IPS DF 6.9 (cell line): ENCODE measurements at places on chromosomes 16 and 17.

DNA sequence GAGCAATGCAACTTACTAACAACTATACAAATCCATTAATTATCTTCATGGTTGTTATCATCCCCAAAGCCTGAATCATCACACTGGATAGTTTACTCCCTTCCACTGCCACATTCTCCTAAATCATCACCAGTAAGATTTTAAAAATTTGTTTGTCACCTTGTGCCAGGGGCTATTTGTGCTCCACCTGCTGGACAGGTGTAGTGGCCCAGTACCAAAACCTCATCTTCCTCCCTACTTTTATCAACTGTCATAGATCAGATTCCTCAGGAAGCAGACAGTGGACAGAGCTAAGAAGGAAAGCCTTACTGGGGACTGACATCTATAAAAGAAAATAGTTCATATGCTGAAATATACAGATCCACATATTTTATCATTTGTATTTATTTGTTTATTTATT lies 280.4 kb downstream of the CDH11 start:
- no peak for DNase-seq

GRCh38 chr16:85569615-85570212 lies 43.4 kb upstream of the GSE1 start:
- no peak for DNase-seq

DNA sequence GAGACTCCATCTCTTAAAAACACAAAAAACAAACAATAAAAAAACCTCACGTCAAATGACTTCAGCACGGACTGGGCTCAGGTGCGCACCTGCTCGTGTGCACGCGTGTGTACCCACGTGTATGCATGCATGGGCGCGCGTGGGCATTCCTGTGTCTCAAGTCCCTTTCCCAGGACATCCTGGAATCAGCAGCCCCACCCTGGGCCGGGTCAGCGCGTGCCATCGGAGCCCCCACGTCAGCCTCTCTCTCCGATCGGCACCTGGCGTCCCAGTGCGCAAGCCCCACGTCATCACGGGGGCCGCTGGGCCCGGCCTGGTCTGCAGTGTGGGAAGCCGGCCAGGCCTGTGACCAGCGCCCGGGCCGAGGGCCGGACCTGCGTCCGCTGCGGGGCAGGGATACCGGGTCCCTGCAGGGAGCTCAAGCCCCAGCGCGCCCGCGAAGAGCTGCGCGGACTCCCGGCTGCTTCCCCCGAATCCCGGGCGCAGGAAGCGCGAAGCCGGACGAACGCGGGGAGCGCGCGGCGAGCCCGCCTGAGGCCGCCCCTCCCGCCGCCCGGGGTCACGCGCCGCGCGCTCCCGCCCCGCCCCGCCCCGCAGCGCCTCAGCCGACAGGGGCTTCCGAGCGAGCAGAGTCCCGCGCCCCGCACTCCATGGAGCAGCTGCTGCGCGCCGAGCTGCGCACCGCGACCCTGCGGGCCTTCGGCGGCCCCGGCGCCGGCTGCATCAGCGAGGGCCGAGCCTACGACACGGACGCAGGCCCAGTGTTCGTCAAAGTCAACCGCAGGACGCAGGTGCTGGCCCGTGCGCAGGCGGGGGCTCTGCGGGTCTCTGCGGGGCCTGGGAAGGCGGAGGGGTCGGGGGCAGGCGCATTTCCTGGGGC lies at the start of gene FN3K:
Gene FN3K, plus strand, starts transcription at position 629 of the 880 bp plus-strand sequence. Its CDS starts 22 bp downstream, at position 651.
- DNase-seq = no peak

DNA sequence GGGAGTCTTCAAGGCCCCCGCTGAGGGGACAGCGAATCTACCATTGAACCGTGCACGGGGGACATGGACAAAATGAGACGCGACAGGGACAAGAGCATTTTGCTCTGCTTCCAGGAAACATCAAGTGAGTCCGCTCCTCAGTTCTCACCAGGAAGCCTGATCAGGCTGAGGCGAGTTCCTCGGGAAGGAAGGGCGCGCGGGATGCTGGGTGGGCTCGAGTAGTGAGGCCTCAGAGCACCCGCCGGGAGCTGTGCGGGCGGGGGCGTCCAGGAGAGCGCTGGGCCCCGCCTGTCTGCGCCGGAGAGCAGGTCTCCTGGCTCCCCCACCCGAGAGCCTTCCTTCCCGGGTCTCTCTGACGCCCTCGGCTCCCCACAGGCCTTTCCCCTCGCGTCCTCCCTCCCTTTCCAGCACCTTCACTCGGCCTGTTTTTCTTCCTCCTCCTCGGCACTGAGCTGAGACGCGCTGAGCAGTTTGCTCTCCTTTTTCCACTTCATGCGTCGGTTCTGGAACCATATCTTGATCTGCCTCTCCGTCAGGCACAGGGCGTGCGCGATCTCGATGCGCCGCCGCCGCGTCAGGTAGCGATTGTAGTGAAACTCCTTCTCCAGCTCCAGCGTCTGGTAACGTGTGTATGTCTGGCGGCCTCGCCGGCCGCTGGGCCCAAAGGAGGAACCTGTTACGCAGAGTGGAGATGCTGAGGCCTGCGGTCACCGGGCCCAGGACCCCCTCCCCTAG lies 2.6 kb upstream of the HOXB5 start:
- no peak for DNase-seq

GRCh38 chr17:64492481-64493109 lies 4.3 kb downstream of the POLG2 start:
- DNase-seq = no peak

GRCh38 chr17:42221886-42222745 lies 27.8 kb upstream of the GHDC start:
- DNase-seq = peak; percentile 55

- DNase-seq = no peak
These were observed 72.7 kb upstream of the MYOCD start for GRCh38 chr17:12592941-12593340.

- DNase-seq = no peak
These were observed 143.0 kb downstream of the SALL1 start for GRCh38 chr16:51008037-51008436.

DNA sequence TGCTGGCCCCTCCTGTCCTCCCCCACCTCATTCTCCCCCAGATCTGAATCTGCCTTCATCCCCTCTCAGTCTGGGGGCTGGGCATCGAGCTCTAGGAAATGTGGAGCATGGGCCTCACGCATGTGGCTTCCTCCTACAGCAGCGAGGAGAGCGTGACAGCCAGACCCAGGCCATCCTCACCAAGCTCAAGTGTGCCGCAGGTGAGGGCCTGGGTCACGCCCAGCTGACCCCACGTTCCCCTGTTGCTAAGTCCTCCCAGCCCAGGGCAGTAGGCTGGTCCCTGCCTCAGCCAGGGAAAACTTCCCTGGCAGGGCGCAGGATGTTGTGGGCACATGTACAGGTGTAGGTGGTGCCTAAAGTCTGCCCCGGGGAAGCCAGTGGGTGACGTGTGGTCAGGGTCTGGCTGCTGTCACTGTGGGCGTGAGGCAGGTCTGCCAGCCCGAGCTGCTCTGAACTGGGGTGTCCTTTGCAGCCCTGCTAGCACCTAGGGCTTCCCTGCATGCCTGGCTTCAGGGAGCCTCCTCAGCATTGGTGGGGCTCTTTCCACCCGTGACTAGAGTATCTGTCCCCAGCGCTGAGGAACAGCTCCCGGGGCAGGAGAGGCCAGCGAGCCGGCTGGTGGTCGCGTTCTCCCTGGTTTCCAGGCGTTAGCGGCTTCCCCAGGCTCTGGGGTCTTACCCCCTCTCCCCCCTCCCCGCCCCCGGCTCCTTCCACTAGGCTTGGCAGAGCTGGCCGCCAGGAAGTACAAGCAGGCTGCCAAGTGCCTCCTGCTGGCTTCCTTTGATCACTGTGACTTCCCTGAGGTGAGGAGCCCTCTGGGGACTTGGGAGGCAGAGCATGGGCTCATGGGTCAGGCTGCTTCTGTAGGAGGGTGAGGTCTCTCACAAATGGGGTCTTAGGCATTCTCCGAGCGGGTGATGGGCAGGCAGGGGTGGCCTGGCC lies 3.6 kb downstream of the GPS1 start:
- DNase-seq = no peak

DNA sequence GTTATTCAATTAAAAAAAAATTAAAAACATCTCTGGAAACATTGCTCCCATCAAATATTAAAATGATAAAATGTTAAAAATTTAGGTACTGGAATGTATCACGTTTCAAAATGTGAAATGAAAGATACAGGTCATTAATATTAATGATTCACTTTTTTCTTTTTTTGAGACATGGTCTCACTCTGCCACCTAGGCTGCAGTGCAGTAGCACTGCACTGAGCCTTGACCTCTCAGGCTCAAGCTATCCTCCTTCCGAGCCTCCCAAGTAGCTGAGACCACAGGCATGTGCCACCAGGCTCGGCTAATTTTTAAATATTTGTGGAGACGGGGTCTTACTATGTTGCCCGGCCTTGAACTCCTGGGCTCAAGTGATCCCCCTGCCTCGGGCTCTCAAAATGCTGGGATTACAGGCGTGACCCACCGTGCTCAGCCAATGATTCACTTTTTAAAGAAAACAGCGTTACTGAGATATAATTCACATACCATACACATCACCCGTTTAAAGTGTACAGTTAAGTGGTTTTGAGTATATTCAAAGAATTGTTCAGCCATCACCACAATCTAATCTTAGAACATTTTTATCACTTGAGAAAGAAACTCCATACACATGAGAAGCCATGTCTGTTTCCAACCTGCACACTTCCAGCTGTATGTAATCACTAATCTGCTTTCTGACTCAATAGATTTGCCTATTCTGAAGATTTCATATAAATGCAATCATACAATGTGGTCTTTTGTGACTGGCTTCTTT lies 19.1 kb upstream of the NETO2 start:
- no peak for DNase-seq

- no peak for DNase-seq
These were observed 49.2 kb upstream of the CBFA2T3 start for GRCh38 chr16:89026121-89026612.

DNA sequence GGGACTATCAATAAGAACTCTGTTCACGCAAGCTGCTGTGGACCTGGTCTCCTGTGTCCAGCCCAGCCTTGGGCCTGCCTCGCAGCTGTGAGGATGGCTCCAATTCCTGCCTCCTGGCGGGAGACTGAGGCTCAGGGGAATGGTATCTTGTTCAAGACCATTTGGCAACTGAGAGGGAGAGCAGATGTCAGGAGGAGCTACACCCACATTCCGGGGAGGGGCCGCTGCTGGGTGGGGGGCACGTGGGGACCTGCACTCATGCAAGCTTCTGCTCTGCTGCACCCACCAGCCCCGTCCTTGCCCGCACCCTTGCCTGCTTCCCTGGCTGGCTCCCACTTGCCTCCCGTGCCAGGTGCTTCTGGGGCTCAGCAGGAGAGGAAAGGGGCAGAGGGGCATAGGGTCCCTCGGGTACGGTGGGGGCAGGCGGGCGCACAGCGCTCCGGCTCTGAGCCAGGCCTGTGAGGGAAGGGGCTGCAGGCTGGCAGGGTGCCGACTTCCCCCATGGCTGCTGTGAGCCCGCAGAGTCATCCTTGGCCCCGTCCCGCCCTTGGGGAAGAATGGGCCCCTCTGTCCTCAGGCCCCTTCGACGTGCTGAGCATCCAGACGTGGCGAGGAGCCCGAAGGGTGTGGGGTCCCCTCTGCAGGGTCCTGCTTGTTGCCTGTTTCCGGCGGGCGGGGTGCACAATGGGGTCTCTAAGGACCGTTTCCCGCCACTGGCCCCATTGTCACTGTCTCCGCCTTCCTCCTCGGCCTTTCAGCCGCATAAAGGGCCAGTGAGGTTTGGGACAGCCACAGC lies 2.7 kb downstream of the METRN start:
- DNase-seq = no peak

- DNase-seq = no peak
These were observed 514.6 kb downstream of the KCNJ2 start for GRCh38 chr17:70683936-70684335.

GRCh38 chr17:83187782-83188311 lies 108.4 kb downstream of the METRNL start:
- no peak for DNase-seq

DNA sequence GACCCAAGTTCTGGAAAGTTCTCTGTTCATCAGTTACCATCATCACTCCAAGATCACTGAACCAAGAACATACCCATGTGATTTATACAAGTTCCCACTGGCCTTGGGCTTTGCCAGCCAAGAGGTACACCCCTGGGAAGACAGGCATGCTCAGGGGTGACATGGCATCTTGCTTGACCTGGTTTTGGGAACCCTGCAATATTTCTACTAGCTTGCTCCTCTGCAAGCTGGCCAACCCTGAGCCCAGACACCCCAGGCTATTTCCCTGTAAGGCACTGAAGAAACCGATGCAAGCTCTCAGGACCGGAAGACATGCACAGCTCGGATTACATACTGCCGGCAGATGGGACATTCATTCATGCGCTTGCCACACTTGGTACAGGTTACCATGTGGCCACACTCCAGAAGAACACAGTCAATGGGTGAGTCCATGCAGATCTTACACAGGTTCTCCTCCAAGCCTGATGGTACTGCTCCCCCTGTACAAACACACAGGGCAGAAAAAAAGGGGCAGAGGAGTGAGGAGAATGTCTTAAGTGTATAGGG lies 31.4 kb downstream of the LIG3 start:
- DNase-seq = no peak

GRCh38 chr17:17994271-17995069 lies 21.8 kb downstream of the DRC3 start:
- peak; percentile 60 for DNase-seq

DNA sequence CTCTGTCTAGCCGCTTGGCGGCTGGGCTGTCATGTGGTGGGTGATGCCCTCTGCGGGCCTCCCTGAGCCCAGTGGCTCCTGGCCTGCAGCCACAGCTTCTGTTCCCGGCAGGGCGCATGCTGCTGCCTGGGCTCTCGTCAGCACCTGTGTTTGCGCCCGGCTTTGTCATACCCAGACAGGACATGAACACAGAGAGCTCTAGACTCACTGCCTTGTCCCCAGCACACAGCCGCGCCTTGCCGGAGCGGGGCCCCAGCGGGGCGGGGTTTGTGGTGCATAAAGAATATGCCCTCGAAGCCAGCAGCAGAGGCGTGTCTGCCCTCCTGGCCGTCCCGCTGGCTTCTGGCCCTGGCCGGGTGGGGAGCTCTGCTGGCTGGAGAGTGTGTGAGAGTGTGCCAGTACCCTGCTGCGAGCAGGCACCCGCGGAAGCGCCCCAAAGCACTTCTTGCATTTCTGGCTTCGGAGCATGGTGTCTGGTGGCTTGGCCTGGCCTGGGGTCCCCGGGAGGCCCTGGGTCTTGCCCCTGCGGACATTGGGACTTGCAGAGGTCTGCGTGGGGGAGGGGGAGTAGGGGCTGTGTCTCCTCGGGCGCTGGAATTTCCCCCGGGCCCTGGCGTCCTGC lies 14.4 kb downstream of the ASPSCR1 start:
- DNase-seq = no peak

GRCh38 chr17:77882481-77883212 lies 75.9 kb upstream of the TNRC6C start:
- DNase-seq = no peak

DNA sequence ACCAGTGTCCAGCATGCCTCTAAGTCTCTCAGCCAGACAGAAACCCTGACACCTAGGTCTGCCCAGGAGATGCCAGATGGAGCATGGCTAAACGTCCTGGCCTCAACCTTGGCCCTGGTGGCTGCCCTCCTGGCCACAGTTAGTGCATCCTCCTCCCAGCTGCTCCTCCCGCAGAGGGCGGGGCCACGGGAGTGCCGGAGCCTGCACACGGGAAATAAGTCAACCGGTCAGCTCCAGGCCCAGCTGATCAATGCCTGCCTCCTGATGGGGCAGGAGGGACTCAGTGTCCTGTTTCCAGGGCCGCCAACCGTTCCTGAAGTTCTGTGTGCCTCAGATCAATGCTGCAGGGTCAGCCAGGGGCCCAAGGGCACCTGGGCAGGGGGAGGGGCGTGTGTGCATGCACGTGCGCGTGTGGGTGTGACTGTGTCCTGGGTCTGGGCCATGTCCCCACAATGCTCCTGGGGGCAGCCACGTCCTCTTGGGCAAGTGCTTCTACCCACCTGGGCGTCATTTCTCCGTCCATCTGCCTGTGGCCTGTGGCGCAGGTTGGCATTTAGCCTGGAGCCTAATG lies 4.6 kb upstream of the KCNJ12 start:
- DNase-seq = no peak

- no peak for DNase-seq
These were observed 14.1 kb upstream of the DNAI2 start for GRCh38 chr17:74259667-74260524.

- no peak for DNase-seq
These were observed 4.9 kb downstream of the P3H4 start for GRCh38 chr17:41806685-41807445.
